ENCODE measurements at places on chromosomes 1 and 21.

DNA sequence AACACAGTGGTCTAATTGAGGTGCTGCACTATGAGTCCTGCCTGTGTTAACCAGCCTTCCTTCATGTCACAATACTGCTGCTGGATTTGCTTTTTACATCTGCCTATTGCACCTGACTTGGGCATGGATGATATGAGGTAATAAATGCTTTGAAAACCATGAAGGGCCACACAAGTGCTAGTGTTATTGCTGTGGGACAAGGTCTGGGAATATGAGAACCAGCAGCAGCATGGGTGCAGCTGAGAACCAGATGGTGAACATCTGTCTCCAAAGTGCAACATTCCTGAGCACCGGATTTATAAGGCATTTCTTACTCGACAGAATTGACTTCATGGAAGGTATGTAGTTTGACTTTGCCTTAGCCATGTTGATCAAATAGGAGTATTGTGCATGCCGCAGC, 16.6 kb downstream of the TRIM45 start:
- DNase-seq = peak; percentile 52

GRCh38 chr21:32768530-32768929, 3.0 kb downstream of the PAXBP1 start:
- no peak for DNase-seq

DNA sequence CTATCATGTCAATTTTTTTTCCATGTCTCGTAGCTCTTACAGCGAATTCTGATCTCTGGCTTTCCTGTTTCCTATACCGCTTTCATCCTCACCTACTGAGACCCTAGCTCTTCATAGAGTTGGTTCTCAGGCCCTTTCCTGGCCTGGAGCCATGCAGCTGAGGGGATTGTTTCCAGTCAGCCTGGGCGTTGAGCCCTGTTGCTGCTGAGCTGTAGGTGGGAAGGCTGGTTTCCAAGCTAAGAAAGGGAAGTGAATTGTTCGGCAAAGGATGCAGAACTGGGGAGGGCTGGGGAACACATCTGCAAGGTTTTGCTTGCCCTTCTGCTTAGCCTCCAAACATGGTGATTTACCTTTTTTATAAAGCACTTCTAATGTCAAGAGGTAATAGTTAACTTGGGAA, 41.5 kb downstream of the SPATA46 start:
- DNase-seq = no peak

DNA sequence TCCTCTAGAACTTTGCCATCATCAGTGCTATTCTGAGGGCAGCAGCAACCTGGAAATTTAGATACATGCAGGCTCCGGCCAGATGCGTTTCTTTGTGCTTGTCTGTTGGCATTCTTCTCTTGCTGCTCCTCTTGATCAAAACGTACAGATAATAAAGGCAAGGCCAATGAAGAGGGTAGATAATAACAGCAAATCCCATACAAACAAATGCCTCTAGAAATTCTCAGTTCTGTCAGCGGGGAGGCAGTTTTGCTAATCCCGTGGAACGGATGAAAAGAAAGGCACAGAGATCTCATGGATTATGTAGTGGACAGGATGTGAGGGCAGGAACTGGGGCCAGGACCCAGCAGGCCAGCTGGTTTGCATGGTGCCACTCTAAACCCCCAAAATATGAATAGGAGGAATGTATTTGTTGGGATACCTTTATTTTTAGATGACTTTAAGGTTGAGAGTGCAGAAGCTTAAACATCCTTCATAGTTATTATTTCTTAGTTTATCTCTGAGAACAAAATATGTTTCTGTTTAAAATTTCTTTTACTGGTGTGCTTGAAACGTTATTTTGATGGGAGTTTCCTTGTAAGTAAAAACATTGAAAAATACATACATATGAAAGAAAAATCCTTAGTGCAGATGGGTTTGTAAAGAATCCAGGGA, 1.5 kb downstream of the ITSN1 start:
- no peak for DNase-seq

GRCh38 chr1:45328680-45329079, 2.0 kb downstream of the HPDL start:
- DNase-seq = no peak

Data from fibroblast of upper back skin (primary cell).